ENCODE measurements at places on chromosomes 6 and 20.

GRCh38 chr6:158226655-158227512, 58.7 kb downstream of the GTF2H5 start:
- DNase-seq, result no peak

DNA sequence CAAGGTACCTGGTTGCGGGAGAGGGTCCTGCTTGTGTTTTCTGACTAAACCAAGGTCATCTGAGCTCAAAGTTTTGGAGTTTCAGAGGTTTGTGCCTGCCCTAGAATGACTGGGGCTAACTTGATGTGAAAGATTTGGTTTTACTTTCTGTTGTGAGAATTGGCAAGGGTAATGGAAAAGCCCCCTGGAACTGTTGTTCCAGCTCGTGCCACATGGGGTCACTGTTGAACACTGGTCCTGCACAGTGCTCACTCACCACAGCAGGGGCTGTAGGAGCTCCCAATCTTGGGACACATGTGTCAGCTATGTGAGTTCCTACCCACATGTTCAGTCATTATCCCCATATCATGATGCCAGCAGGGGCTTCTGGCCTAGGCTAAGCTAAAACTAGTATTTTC, 6.5 kb downstream of the TGM6 start:
- peak; percentile 6 for DNase-seq

DNA sequence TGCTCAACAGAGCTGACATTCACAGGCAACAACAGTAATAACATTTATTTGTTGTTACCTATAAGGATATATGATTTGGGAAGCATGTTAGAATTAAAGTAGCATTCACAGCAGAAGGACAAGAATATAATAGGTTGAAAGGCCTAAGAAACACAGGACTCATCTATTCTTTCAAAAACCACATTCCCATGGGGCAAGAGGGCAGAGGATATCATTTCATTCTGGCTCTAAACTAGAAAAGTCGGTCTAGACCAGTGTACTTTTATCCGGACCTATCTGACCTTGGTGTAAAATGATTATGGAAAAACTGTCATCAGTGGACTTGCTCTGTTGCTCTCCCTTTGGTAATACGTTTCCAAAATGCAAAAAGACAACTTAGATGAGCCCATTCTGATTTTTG, 914.7 kb upstream of the CITED2 start:
- DNase-seq, result no peak

DNA sequence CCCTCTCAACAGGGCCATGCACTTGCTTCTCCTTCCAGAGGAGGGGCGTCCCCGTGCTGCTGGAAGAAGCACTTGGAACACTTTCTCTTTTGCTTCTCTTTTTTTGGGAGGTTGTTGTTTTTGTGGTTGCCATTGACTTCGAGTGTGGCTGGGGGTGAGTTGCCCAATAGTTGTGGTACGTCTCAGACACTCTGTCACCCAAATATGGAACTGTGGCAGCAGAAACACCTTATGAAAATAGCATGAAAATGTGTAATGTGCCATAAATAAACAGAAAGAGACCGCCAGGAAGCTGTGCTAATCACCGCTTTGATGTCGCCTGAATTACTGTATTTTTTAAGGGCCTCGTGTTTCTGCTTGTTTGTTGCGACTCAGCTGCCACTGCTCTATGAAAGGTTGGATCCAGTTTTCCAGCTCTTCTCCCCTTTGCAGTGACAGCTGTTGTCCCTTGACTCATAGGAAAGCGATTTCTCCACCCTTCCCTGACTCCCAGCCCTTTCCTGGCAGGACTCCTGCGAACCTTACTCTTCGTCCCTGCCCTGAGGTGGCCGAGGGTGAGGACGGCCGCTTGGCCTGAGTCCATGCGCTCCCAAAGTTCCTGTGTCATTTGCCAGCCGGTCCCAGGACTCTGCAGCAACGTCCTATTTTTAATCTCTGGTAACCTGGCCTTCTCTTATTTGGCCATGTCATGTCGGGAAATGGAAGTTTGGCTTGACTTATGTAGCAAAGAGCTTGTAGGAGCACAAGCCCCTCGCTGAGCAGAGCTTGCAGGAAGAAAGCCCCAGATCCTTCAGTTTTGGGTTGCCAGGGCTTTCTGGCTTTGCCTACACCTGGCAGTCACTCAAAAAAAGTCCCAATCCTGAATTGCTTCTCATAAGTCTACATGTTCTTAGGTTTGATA, 694.6 kb downstream of the QKI start:
- DNase-seq, result no peak
